Fibroblast of mammary gland (primary cell): ENCODE measurements at places on chromosomes 13 and 19.

DNA sequence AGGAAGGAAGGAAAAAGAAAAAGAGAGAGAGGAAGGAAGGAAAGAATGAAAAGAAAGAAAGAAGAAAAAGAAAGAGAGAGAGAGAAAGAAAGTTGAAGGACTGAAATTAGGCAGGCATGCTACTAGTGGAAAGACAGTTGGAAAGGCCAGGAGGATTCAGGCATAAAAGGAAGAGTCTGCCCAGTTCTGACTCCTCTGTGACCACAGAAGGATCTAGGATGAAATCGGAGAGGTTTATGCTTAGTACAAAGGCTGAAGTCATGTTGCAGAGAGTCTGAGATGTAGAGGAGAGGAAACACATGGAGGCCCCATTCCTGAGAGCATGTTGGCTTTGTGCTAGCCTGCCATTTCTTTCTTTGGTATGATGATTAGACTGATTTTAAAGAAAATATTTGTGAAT, 246.5 kb upstream of the ARGLU1 start:
- no peak for DNase-seq

DNA sequence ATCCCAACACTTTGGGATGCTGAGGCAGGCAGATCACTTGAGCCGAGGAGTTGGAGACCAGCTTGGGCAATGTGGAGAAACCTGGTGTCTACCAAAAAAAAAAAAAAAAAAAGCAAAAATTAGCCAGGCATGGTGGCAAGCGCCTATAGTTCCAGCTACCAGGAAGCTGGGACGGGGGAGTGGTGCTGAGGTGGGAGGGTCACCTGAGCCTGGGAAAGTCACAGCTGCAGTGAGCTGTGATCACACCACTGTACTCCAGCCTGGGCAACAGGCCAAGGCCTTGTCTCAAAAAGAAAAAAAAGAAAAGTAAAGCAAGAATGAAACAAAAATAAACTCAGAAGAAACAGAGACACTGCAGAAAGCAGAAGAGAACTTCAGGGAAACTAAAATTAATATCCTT, 31.6 kb downstream of the MTRF1 start:
- DNase-seq = peak; percentile 21

DNA sequence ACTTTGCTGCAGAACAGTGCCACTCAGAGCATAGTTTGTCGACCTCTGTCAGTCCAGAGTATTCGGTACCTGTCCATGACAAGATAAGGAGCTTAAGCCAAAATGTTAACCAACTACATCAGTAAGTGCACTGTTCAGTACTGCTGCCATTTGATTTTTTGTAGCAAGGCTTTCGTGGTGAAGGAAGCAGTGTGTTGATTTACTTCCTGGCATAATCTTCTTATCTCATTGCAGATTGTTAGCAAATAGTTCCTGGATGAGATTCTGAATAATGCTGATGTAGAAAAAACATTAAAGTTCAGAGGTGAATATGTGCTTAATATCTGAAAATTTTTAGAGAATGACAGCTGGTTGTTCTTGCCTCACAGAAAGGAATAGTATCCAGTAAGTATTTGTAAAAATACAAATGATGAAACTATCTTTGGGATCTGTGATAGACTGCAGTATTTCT, 85.7 kb downstream of the LRRC63 start:
- peak; percentile 15 for DNase-seq

GRCh38 chr13:113041293-113041690, 64.3 kb upstream of the F7 start:
- no peak for DNase-seq

GRCh38 chr13:43864921-43865320, 14.6 kb downstream of the CCDC122 start:
- no peak for DNase-seq

GRCh38 chr19:33470040-33470330, 51.6 kb downstream of the PEPD start:
- DNase-seq = no peak

DNA sequence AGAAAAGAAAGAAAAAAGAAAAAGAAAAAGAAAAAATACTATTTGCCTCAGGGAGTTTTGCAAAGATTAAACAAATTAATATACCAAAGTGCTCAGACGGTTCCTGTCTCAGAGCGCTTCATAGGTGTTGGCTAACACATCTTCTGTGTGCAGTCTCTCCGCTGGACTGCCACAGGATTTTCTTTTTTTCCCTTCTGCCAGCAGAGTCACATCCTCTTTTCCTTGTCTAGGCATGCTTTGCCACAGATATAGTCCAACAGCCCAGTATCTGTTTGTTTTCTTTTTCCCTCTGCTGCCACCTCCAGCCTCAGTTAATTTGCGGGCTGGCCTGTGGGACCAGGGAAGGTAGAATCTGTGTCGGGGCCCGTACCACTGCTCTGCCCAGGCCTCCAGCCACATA, 3.4 kb upstream of the URAD start:
- DNase-seq = no peak

GRCh38 chr19:41882568-41883462, at the start of gene ARHGEF1:
Gene ARHGEF1, plus strand, starts transcription at chr19:41883184. Its CDS starts 4,899 bp downstream, at chr19:41888083.
- no peak for DNase-seq

GRCh38 chr13:113962975-113963374, 10.9 kb downstream of the C13orf46 start:
- no peak for DNase-seq

DNA sequence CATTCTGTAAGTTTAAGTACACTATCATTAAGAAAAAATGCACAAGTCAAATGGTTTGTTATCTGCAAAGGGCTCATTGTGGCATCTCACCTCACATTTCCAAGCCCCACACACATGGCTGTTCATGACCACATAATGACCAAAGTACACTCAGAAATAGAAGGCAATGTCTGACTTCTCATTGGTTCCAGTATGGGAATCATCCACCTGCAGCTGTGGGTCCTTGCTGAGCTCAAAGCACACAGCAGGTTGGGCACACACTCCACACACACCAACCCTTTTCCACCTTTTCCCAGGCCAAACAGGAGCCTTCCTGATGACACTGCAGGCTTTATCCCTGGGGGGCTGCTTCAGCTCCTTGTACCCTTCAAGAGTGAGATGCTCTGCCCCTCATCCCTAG, 11.8 kb downstream of the CLC start:
- no peak for DNase-seq

DNA sequence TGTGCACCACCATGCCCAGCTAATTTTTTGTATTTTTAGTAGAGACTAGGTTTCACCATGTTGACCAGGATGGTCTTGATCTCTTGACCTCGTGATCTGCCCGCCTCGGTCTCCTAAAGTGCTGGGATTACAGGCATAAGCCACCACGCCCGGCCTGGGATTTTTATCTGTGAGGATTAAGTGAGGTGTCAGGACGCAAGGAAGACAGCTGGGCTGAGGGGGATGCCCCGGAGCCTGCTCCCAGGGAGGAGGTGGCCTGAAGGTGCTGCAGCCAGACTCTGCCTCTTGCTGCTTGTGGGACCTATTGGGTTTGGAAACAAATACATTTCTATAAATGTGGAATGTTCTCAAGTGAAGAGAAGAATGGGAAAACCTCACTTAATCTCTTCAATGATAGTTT, 131.6 kb downstream of the OLFM4 start:
- DNase-seq = no peak

GRCh38 chr19:10740798-10741197, 22.9 kb downstream of the DNM2 start:
- no peak for DNase-seq

DNA sequence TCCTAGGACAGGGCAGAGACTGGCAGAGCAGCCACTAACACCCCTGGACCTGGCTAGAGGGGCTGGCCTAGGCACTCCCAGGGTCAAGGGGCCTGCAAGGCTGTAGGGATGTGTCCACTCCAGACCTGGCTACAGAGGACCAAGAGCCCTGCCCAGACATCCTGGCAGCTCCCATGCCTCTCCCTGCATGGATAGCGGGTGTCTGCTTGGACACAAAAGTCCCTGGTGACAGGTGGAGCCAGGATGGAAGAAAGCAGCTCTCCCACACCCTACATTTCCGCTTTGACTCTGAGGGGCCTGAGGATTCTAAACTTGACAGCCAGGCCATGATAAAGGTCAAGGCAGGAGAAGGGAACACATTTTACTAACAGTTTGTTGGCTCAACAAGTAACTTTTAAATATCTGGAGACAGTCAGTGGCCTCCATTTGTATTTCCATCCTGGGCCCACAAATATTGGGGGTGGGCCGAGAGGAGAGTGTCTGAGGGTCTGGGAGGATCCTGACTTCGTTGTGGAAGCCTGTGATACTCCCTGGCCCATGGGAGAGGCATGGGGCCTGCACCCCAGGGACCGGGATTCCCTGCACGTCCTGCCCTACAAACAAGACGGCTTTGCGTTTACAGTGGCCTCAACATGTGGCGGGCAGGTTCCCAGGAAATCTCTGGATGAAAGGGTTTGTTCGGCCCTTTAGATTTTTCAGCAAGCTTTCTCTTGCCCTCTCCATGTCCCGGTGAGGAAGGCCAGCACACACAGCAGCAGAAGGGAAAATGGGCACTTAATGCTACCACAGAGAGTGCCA, 19.8 kb upstream of the SLC7A9 start:
- no peak for DNase-seq

DNA sequence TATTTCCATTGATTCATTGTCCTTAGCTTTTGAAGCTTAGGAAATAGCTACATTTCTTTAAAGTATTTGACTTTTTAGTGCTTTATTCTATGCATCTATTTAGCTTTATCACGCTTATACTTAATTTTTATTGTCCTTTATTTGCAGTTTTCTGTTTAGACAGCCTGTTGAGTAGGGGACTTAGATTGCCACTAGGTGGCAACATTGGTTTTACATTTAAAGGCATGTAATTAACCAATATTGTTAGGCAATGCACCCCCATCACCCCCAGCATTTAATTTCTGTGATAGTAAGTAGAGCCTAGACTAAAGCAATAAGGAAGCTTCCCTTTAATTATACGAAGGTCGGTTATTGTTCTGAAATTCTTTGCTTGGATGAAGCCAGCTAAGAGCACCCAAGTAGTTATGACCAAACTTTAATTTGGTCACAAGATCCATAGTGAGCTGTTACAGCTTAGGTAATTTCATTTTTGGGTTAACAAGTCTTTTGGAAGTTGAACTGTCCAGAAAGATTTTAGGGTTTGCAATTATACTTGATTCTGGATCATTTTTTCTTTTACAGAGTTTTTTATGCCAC, 36.5 kb downstream of the B3GLCT start:
- DNase-seq = peak; percentile 65

DNA sequence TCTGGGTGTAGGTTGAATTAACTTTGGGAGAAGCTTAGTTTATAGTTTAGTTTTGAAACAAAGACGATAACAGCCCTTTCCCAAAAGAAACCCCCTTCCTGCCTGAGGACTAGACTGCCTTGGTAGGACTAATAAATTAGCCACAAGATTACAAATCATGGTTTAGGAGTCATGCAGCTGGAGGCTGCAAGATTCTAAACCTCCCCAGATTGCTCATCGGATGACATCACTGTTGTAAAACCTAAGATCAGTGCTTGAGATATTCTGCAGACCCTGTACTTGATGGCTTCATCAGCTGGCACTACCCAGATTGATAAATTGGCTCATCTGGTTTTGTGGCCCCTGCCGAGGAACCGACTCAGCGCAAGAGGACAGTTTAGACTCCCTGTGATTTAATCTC, 35.9 kb upstream of the MPHOSPH8 start:
- peak; percentile 89 for DNase-seq

- DNase-seq = no peak
These were observed 140.9 kb downstream of the ABCC4 start for GRCh38 chr13:95160112-95160906.

GRCh38 chr13:77537289-77537919, 1.9 kb downstream of the SCEL start:
- no peak for DNase-seq

GRCh38 chr19:2038284-2039088, 12.6 kb downstream of the MKNK2 start:
- no peak for DNase-seq

GRCh38 chr13:50152224-50152623, 137.0 kb downstream of the KCNRG start:
- no peak for DNase-seq

DNA sequence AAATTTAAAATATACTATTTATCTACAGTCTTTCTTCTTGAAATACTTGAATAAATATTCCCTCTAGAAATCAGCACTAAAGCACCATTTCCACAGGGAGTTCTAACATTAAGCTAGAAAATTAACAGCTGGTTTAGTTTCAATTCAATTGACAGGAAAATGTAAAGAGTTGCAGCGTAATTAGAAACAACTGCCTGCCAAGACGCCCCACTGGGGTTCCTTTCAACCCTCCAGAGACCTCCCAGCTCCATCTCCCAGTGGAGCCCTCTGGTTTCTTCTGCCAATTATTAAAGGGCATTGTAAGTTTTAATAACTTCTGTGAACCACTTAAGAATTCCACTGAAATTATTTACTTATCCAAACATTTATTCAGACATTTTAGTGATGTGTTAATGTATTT, 4.2 kb downstream of the GJA3 start:
- DNase-seq = no peak

- DNase-seq = no peak
These were observed 30.2 kb upstream of the UBE2L5 start for GRCh38 chr13:30391956-30392680.

- DNase-seq = no peak
These were observed 943 bp downstream of the GJB6 start for GRCh38 chr13:20230913-20231838.

DNA sequence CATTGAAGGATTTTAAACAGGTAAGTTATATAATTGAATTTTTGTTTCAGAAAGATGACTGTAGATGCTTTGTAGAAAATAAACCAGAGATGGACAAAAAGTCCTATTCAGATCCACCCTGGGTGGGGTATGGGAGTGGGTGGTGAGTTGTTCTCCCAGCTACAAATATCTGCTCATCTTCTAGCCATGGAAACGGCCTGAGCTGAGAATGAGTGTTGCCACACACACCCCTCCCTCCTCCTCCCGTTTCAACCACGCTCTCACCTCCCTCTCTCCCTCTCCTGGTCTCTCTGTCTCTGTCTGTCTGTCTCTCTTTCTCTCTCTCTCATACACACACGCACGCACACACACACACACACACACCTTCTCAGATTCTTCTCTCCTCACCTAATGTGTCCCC, 26.4 kb downstream of the SERTM1 start:
- peak; percentile 25 for DNase-seq

GRCh38 chr19:13597640-13598039, 91.4 kb upstream of the CACNA1A start:
- DNase-seq = peak; percentile 76

DNA sequence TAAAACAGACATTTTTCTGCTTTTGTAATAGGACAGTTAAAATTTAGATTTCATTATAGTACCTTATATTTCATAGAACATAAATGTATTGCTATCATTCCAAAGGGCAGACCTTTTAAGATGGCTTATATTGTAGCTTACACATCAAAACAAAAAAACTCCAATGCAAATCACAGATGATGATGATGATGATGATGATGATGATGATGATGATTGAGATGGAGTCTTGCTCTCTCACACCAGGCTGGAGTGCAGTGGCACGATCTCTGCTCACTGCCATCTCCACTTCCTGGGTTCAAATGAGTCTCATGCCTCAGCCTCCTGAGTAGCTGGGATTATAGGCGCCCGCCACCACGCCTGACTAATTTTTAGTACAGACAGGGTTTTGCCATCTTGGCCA, 189.9 kb upstream of the RNF113B start:
- no peak for DNase-seq
